Activated CD4-positive, alpha-beta memory T cell treated with anti-CD3 and anti-CD28 coated beads for 36 hours (primary cell): ENCODE measurements at places on chromosomes 1 and 21. TPM values are rescaled to one million over a fixed set of nuclear protein-coding genes. Genes with fewer than 3 reads are reported as not detected.

- no peak for DNase-seq
These were observed 1.1 kb downstream of the PLXNA2 start for GRCh38 chr1:208242941-208243526.

- DNase-seq = no peak
These were observed 90.2 kb downstream of the SDCCAG8 start for GRCh38 chr1:243346016-243346415.

DNA sequence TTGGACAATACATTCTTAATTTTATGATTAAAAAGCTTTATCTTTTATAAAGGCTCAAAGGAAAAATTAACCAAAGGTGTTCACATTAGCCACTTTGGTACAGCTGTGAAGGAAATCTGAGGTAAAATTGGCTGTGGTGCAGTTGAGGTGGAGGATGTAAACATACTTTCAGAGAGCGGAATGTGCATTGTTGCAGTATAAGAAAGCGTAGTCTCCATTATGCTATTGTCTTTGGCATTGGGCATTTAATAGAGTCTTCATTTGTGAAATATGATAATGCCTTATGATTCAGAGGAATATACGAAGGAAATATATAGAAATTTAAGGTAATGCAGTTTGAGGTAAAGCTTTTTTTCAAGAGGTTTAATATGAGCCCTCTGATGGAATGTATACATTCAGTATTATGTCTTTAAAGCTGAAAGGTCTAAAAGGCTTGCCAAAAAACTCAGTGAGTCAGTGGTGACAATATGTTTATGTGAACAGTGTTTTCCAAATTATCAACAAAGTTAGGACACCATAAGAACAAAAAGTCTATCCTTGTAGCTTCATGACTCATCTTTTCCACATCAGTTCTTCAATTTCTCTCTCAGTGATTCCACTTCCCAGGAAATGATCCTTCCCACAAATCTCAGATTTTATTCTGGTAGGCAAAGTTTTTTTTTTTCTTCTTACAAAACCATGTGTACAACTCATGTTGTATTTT is 26.9 kb upstream of the DDR2 start:
- DNase-seq = no peak

GRCh38 chr1:204130981-204131892 is 20.6 kb downstream of the ETNK2 start:
- no peak for DNase-seq

DNA sequence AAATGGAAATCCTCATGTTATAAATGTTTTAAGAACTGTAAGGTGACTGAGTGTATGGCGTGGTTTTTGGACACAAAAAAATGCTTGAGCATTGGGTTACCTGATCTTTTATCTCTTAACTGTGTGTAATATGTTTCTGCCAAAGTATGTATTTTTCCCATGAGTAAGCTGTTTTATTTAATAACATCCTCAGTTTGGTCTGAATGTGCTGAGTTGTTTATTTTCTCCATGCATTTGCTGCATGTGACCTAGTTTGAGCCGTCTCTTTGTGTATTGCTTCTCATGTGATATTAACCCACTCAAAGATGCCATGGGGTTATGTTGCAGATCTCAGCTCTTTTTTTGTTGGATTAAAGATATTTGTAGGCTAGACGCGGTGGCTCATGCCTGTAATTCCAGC is 6.1 kb upstream of the LYPLA2 start:
- no peak for DNase-seq

DNA sequence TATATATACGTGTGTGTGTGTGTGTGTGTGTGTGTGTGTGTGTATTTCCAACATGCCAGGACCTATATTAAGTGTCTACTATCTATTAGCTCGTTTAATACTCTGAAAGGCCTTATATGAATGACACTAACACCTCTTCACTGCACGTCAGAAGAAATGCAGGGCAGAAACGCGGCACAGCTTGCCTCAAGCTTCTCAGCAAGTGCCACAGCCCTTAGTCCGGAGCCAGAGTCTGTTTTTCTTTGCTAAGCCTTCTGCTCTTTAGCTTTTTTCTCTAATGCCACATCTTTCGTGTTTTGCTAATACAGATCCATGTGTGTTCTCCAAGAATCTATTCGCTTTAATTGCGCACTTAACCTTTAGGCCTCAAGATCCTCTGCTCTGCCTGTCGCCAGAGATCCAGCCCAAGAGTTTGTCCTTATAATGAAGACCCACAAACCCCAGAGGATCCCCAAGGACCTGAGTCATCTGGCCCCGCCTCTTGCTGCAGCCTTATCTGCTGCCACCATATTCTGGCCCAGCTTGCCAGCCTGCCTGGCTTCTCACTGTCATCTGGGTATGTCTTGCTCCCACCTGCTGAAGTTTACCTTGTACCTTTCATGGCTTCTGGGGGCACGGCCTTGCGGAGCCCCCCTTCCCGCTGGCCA is 2.0 kb upstream of the TRIM58 start:
- no peak for DNase-seq

DNA sequence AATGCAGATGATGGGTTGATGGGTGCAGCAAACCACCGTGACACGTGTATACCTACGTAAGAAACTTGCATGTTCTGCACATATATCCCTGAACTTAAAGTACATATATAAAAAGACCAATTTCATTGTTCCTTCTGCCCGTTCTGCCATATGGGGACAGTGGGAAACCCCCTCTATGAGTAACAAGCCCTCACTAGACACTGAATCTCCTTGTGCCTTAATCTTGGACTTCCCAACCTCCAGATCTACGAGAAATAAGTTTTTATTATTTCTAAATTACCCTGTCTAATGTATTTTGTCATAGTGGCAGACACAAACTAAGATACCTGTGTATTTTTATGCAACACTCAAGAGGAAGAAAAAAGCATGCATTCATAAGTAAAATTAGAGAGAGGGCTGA is 10.0 kb downstream of the GBP7 start:
- DNase-seq = no peak

Gene PRAMEF12
- not detected for total RNA-seq

DNA sequence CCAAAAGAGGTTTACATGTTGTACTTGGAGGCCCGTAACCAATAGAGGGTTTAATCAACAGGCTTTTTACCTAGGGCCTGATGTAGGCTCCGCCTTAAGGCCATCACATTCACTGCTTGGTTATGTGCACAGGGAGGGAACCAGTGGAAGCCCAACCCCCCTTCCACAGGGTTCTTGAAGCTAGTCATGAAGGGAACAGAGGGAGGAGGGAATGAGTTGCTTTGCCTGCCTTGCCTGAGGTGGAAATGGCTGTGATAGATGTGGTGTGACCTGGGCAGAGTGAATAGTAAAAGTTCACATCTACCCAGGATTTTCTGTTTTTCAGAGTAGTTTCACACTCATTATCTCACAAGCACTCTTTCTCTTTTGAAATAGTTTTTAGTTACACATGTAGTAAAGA is 215.1 kb downstream of the ST6GALNAC3 start:
- peak; percentile 56 for DNase-seq

- DNase-seq = no peak
These were observed 241.5 kb downstream of the FOXD2 start for GRCh38 chr1:47679301-47679791.

Gene KPRP
- total RNA-seq = not detected

- DNase-seq = peak; percentile 34
These were observed 10.7 kb downstream of the LRRC47 start for GRCh38 chr1:3785456-3786157.

- DNase-seq = no peak
These were observed 547.4 kb downstream of the LTN1 start for GRCh38 chr21:28445141-28445830.

DNA sequence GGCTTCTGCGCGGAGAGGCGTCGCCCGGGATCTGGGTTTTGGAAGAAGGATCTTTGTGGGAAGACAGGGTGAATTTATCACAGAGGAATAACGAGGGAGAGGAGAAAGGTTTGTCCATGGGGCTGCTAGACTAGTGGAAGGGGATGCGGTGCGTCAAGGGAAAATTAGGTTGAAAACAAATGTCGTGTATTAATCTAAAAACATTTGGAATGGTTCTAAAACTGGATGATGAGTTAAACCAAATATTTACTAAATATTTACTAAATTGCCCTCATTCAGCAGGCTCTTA is 647 bp downstream of the RO60 start:
- DNase-seq = no peak

Gene SHE
- total RNA-seq = 0.07 TPM

Gene EPHX1
- 2.8 TPM for total RNA-seq

DNA sequence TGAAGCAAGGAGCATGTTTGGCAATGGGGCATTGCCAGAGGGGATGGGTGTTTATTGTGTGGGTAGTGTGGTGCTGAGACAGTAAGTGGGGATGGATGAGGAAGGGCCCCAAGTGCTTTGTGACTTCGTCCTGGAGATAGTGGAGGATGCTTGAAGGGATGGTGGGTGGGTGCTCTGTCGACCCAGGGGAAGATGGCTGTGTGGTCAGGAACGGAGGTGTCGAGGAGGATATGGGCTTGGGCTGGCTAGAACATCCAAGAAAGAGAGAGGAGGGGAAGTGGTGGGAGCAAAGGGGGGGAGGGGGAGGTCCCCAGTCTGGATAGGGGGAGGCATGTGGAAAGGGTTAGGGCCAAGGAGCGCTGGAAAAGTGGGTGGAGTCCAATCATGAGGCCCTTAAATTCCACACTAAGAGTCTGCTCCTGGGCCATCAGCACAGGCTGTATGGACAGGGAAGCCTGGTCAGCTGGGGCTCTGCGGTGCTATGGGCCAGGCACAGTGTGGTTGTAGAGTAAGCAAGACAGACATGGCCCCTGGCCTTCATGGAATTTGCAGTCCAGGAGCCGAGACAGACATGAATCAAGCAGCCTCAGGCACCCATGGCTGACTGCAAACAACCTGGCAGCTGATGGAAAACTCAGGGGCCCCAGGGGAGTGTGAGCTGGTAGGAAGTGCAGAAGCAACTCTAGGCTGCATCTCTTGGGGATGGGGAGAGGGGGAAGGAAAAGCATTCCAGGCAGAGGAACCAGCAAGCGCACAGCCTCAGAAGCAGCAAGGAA is 36.3 kb downstream of the EDN2 start:
- DNase-seq = no peak

GRCh38 chr1:200520735-200521134 is 99.8 kb downstream of the KIF14 start:
- DNase-seq = no peak

GRCh38 chr1:27000817-27001460 is 7.4 kb downstream of the TRNP1 start:
- no peak for DNase-seq

DNA sequence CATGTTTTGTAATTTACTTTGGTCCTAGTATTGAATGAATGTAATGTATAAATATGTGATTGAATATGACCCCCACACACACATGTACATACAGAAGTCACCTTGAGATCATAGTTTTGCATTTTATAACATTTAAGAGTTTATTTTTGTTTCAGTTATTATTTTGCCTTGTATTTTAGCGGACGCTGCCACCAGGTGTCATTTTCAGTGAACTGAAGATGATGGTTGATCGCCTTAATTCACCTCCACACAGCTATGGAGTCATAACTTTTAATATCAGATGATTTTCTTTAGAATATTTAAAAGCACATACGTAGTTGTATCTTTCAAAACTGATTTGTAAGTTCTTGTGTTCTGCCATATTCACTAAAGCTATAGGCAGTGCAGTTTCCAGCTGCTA is 130.4 kb downstream of the DYRK1A start:
- no peak for DNase-seq

Gene PTGFRN
- 13.5 TPM for total RNA-seq

Gene PODN
- total RNA-seq = not detected

GRCh38 chr1:31703431-31704270 is at the start of gene COL16A1:
COL16A1 (minus strand) TSS chr1:31704017; CDS start chr1:31702193, 1,824 bp downstream.
- no peak for DNase-seq

- no peak for DNase-seq
These were observed 71.8 kb downstream of the PBX1 start for GRCh38 chr1:164630626-164631396.

DNA sequence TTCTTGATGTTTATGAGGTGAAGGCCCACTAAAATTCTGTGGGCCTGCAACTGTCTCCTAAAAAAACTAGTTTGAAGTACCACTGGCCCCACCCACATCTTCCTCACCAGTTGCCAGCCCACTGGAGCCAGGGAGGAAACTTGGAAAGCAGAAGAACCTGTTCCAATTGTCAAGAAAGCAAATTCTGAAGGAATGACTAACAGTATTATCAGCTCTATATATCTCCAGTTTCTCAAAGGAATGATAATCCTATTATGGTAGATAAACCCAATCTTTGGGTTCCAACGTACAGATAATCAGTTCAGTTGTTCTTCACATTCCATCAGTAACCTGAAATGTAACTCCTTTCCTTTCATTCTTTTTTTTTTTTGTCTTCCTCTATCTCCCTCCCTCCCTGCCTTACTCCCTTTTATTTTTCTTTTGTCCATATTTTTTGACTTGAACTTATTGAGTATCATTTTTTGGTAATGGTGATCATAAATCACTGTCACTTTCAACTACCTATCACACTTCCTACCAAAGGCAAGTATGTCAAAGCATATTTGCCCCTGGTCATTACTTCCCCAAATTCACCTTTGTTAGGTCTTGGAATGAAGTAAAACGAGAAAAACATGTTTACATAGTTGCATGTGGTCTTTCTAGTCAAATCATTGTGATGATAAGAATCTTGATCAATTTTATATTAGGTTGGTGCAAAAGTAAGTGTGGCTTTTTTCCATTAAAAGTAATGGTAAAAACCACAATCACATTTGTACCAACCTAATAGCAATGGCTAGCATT is 943.4 kb downstream of the TTLL7 start:
- DNase-seq = no peak

Gene BATF3
- total RNA-seq = 314 TPM

GRCh38 chr1:40344597-40344996 is 27.5 kb upstream of the COL9A2 start:
- peak; percentile 58 for DNase-seq
